T follicular helper cell (primary cell): ENCODE measurements at places on chromosomes 16 and 17.

DNA sequence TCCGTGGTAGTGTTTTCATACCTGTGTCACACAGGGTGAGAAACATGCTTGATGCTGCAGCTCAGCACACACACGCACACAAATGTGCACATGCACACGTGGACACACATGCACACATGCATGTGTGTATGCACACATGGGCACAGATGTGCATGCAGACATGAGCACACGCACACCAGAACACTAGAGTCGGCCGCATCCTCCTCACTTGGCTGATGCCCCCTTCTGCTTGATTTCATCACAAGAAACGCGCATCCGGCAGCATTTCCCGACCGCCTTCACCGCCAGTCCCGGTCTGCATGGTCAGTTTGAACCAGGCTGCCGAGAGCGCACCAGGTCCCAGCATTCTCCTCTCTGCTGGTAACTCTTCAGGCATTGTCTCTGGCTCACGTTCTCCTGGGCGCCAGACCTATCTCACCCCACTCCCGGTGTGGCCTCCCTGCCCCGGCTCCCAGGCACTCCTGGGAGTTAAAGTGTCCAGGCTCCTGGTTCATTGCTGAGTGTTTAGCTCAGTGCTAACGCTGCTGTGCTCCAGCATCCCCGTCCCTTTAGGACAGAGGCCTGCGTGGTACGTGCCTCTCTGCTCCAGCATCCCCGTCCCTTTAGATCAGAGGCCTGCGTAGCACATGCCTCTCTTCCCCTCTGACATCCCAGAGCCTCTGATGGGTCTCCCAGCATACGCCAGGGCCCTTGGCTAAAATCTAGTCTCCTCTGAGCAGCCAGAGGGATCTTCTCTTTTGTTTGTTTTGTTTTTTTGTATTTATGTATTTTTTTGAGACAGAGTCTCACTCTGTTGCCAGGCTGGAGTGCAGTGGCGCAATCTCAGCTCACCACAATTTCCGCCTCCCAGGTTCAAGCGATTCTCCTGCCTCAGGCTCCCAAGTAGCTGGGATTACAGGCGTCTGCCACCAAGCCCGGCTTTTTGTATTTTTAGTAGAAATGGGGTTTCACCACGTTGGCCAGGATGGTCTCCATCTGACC lies 16.0 kb downstream of the BAIAP2 start:
- DNase-seq: no peak

DNA sequence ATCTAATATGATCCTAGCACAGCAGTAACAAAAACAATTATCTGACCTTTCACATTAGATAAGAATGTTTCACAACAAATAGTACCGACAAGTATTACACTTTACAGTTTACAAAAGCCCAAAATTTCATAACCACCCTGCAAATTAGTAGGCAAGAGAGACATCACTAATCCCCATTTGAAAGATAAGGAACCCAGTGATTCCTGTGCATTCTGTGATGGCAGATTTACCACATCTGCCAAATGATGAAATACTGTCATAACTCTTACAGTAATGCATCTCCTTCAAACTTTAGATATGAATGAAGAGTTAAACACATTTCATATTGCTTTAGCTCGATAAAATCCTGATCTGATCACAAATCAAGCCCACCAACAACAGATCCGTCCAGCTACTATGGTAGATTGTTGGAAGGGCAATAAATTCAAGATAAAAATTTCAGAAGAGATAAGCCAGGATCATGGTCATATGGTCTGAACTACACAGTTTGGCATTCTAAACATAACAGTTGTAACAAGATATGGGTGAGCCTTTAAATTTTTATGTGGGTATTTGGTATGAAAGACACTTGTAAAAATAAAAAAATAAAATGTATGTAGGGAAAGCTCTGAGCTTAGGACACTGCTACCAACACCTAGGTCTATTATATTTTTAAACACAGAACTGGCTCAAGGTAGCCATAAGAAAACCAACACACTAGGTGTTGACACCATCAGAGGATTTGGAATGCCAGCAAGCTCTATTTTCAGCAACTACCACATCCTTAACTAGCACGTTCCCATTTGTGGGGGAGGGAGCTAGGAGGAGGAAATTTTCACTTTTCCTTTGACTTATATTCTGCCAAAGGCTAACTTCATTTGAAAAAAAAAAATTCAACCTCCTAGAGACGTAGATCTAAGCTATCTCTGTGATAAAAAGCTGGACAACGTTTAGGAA lies 9.3 kb downstream of the YWHAE start:
- DNase-seq: no peak

GRCh38 chr17:50710025-50710424 lies 2.3 kb upstream of the ANKRD40 start:
- DNase-seq: no peak

DNA sequence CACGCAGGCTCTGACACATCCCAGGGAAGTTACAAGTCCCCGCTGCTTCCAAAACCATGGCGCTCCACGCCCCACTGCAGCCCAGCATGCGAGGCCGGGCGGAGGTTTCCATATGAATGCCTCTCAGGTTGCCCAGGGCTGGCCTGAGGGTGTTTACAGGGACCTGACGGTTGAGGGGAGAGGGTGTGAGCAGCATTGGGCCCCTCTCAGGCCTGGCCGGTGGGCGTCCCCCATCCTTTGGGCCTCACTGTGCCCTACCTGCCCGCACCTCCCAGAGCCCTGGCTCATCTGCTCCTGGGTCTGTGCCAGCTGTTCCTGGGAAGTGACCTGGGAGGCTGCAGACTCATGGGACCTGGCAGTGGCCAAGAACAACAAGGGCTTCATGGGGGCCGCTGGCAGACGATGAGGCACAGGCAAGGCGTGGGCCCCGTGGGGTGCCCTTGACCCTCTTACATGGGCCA lies 173.5 kb downstream of the C16orf95 start:
- DNase-seq: no peak

GRCh38 chr16:1468426-1468810 lies 6.4 kb downstream of the CLCN7 start:
- DNase-seq: no peak

DNA sequence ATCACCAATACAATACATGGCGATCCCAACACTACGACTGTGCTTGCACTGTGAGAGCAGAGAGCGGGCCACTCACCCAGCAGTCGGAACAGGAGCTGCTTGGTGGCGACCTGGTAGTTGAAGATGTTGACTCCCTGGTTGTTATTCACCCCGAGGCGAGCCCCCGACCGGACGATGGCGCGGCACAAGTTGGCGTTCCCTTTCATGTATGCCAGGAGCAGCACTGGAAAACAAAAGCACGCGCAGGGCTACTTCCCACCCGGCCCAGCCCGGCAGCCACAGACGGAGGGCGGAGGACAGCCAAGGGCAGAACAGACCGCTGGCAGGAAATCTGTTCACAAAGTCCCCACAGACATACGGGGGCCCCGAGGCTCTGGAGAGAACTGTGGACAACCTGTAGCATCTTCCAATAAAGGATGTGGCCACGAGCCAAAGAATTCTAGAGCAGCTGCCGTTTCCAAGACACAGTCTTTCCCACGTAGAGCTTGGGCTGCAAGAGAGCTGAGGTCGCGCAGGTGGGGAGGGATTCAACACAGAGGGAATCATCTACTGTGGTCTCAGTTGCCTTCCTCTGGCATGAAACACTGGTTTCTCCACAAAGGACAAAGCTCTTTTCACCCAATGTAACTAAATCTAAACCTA lies 27.8 kb downstream of the CYB5D2 start:
- DNase-seq: no peak

DNA sequence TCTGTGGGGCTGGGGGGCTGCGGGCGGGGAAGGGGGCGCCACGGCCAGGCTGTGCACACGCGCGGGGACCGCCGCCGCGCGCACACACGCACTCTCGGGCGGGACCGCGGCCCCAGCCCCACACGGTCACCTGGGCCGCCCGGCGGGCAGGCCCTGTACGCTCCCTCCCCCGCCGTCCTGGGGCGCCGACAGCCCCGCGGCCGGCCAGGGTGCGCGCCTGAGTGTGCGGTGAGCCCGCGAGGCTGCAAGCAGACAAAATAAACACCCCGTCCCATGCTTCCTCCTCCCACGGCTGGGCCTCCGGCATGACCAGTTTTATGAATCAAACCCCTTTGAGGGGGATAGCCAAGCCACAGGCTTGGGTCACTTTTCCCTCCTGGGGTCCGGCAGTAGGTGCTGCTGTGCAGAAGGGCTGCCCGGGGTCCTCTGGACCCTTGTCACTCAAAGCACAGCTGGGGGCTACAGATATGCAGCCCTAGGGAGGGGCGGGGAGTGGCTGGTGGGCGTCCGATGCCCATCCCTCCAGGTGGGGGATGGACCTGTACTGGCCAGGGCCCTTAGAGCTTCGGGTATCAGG lies 441 bp downstream of the VASN start:
- DNase-seq: no peak

GRCh38 chr16:88673716-88674379 lies 11.0 kb upstream of the MVD start:
- no peak for DNase-seq
